ENCODE measurements at places on chromosomes 7 and 10. TPM values are rescaled to one million over a fixed set of nuclear protein-coding genes. Genes with fewer than 3 reads are reported as not detected.

Gene PGAM1
- 153 TPM for total RNA-seq

Gene TAS2R38
- not detected for total RNA-seq

Gene TRDMT1
- 11.0 TPM for total RNA-seq

Gene DEPP1
- 105 TPM for total RNA-seq

- no peak for DNase-seq
Measured at GRCh38 chr10:42809676-42810075, 27.1 kb downstream of the BMS1 start.

DNA sequence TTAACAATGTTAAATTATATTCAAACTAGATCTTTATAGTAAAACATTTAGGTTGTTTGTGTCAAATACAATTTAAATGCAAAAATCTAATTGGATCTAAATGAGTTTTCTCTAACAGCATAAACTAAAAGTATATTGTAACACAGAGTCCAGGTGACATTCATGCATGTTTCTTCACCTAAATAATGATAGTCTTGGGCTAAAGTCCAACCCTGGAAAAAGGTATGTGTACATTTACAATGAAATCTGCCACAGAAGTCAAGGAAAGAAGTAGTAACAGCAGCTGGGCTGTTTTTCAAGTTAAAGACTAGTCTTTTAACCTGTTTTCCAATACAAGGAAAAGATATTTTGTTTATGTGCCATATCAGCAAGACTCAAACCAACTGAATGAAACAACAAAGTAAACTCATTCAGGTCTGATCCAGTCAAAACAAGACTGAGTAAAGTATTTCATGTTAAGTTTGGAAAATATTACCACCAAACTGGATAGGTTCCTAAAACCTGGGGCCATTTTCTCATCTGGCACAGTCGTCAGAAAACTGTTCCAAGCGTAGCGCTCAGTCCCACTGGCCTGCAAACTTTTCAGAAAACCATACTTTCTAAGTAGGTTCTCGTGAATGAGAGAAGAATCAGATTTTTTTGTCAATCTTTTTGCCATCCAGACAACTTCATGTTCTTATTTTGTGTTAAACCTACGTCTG, 349.2 kb downstream of the HGF start:
- DNase-seq = no peak

Gene GDF10
- total RNA-seq = 18.6 TPM

Gene CFAP70
- total RNA-seq = 1.6 TPM

Gene MEST
- 6.0 TPM for total RNA-seq
